CMK (cell line): ENCODE measurements at places on chromosomes 1 and 21.

DNA sequence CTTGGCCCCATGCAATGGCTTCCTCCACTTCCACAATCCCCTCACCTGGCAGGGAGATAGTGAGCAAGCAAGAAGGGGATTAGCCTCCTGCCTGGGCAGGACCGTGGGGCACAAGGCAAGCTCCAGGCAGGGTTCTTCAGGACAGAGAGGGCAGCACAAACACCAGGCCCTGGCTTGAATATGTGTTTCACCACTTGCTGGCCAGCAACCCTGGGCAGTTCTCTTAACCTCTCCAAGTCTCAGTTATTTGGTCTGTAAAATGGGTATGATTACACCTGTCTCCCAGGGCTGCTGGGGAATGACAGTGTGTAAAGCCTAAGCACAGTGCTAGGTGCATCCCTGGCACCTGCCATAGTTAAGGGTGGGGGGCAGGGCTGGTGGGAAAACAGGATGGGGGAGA, 31.9 kb downstream of the H3-3A start:
- no peak for DNase-seq

- no peak for DNase-seq
These were observed 3.8 kb downstream of the NCSTN start for GRCh38 chr1:160346958-160347357.

DNA sequence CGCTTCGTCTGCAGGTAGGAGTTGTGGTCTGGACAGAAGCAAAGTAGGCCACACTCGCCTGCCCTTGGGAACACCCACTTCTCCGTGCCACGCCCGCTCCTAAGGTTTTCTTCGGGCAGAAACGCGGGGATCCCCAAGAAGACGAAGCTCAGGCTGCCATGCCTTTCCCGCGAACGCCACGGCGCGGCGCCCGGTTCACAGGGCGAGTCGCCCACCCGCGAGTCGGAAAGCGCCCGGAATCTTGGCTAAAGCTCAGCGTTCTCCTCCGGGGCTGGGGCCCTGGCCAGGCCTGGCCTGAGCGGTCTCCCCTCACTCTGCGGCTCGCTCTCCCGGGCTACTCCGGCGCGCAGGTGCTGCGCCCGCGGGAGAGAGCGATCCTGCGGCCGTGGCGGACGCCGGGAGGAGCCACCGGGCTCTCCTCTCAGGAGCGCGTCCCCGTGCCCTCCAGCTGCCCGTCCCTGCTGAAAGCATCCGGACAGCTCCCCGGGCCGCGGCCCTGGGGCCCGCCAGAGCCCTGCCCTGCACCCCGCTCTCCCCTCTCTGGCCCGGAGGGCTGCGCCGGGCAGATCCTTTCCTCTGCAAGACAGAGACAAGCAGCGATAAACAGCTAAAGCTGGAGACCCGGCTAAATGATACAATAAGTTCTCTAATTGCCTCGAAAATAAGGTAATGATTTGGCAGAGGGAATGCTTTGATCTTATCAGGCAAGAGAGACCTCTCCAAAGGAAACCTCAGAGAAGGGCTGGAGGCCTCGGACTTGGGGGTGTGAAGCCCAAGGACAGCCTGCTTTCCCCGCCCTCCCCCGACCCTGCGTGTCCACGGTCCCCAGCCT, 6.7 kb upstream of the WNT2B start:
- no peak for DNase-seq

DNA sequence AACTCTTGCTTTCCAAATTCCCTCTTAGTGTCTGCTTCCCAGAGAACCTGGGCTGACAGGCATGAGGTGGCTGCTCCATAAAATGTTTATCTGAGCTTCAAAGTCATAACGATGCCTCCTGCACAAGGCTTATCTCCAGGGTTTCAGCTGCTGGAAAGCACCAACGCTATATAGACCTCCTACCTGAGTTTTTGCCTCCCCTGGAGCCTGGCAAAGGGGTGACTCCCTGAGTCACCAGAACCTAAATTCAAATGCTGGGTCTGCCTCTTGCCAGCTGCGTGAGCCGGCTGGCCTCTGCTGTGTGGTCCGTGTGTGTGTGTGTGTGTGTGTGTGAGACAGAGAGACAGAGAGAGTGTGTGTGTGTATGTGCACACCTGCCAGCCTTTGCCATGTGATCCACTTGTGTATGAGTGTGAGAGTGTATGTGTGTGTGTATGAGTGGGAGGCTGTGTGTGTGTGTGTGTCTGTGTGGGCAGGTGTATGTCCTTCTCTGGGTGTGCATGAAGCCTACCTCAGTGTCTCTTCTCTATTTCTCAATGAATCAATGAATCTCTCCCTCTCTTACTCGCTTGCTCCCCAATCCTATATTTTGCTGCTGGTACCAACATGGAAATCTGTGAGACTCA, 714.9 kb downstream of the MATN1 start:
- DNase-seq, result no peak

DNA sequence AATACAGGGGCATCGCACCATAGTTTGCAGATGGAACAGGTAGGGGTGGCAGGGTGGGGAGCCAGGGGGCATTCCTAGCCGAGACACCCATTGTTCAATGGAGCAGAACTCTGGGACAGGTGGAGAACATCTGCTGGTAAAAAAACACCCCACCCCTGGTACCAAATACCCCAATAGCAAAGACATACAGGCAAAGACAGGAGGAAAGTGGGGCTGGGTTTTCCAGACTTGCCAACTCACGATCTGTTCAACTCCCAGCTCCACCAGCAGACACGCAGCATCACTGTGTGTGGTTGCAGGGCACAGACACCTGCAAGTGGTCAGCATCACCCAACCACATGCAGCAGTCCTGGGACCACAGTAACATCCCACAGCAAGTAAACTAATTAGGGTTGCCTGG, 328 bp upstream of the KRTAP10-8 start:
- no peak for DNase-seq

GRCh38 chr1:244971552-244972216, 107.3 kb upstream of the HNRNPU start:
- no peak for DNase-seq

DNA sequence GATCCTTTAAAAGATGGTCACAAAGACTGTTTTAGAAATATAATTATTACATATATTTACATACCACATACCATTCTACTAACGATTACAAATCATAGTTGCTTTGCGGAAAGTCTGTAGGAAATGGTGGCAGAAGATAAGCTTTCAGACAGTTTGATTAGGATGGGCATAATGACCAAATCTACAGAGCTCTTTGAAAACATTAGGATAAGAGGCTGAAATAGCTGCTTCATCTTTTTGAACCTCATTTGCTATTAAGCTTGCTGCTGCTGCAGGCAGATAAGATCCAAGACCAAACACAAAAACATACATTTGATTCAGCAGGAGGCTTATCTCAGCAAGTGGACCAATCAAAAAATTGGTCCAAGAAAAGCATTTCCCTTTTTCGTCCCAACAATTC, 47.1 kb downstream of the DDAH1 start:
- DNase-seq, result peak; percentile 27

GRCh38 chr1:209420276-209420675, 163.2 kb upstream of the CAMK1G start:
- no peak for DNase-seq
